ENCODE measurements at places on chromosomes 2 and 18. TPM values are rescaled to one million over a fixed set of nuclear protein-coding genes. Genes with fewer than 3 reads are reported as not detected.

- no peak for DNase-seq
Measured at GRCh38 chr18:75066936-75067335, 142.0 kb downstream of the PTGR3 start.

DNA sequence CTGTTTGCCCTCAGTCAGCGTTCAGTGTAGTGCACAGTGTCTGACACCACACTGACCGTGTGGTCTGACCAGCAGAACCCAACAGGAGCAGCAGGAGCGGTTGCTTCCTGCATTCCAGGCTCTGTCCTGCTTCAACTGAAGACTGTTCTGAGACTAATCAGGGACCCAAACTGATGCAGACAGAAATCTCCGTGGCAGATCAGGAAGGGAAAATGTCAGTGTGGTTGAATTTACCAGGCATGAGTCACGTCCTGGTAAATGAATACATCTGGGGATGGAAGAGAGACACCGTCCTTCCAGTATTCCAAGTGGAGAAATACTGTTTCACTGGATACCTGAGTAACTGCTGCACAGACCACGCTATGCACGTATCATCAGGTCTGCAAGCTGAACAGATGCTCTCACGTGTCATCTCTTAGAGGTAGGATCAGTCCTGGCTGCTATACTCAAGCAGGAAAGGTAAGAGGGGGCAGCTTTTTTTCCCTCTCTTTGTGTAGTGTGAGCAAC, 223.6 kb upstream of the EPAS1 start:
- DNase-seq: no peak

CPSF3 gene
- 36.1 TPM for total RNA-seq

CAPN13 gene
- total RNA-seq: 0.36 TPM

B3GNT7 gene
- total RNA-seq: 1.2 TPM

Measured in cerebellum (tissue), 4 donors.